Fibroblast of upper back skin (primary cell): ENCODE measurements at places on chromosomes 5 and 9.

DNA sequence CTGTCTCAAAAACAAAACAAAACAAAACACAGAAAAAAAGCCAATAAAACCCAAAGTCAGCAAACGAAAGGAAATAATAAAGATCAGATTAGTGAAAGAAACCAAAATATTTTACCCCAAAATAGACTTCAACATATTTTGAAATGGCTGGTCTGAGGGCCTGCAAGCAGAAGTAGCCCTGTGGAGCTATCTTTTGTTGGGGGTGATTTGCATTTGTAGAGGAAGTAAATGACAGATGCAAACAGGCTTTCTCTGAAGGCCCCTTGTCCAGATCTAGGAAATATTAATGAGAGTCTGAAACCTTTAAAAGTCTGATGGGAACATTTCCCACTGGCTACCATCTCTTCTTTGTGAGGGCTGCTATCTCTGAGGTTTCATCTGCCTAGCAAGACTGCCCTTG lies 74.0 kb downstream of the GCNT4 start:
- no peak for DNase-seq

- no peak for DNase-seq
Observed at GRCh38 chr5:140018920-140019644, 24.0 kb downstream of the NRG2 start.

GRCh38 chr9:121691890-121692289 lies 40.5 kb downstream of the DAB2IP start:
- no peak for DNase-seq

DNA sequence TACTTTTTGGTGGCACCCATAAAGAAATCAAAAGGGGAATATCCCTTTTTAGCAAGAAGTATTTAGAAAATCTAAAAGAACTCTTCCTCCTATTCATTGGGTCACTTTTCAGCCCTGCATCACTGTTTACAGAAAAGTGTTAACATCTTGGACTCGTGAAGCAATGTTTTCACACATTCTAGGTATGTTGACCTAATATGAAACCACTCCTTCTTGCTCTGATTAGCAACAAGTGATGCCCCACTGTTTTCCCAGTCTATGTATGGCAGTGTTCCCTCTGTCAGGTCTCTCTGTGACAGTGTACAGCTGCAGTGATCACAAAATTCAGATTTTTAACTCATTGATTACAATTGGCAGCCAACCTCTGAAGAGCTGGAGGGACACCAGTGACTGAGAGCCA lies 148.2 kb upstream of the SLC12A2 start:
- no peak for DNase-seq

- no peak for DNase-seq
Observed at GRCh38 chr5:17364987-17365810, 132.8 kb upstream of the TAF11L2 start.

- no peak for DNase-seq
Observed at GRCh38 chr9:111276431-111277128, 53.4 kb downstream of the OR2K2 start.

- DNase-seq = peak; percentile 90
Observed at GRCh38 chr5:42840269-42840668, 28.6 kb upstream of the SELENOP start.

- no peak for DNase-seq
Observed at GRCh38 chr9:101219030-101219429, 165.8 kb downstream of the BAAT start.

DNA sequence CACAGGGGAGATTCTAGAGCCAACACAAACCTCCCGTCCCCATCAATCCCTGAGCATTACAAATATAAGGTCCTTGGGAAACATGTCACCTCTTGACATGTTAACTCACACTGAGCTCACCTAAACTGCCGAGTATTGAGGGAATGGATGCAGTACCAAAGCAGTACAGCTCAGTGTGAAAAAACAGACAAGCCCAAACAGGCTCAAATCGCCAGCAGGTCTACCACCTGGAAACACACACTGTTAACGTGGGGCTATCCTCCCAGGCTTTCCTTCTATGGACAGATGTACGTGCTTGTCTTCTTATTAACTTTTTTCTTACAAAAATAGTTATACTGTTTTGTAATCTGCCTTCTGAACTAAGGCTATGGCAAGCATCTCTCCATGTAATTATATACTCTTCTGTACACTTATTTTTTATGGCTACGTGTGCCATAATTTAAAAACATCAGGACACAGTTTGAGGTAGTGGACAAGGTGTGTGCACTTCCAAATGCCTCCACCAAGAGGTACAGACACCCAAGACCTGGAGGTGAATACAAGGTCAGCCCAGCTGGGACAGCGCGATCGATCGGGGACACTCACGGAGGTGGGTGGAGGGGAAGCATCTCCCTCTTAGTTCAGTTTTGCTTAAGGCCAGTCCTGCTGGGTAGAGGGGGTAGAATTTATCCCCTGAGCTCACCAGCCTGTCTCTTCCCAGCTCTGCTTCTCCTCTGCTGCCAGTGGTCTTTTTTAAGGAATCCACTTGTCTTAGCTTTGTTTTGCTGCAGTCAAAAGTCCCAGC lies 76.5 kb downstream of the DAP start:
- no peak for DNase-seq

DNA sequence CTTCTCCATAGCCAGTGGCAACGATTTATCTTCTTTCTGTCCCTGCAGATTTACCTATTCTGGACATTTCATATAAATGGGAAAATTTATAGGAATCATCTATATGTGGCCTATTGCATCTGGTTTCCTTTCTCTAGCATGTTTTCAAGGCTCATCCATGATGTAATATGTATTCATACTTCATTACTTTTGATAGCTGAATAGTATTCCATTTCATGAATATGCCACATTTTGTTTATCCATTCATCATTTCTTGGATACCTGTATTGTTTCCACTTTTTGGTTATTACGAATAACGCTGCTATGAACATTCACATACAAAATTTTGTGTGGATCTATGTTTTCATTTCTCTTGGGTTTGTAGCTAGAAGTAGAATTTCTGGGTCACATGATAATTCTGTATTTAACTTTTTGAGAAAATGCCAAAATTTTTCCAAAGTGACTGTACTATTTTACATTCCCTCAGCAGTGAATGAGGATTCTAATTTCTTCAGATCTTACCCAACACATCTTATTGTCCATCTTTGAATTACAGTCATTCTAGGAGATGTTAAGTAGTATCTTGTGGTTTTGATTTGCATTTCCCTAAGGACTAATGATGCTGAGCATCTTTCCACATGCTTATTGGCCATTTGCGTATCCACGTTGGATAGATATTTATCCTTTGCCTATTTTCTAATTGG lies 3.6 kb downstream of the IARS1 start:
- peak; percentile 61 for DNase-seq

GRCh38 chr5:107464876-107465275 lies 205.9 kb downstream of the EFNA5 start:
- no peak for DNase-seq

- peak; percentile 8 for DNase-seq
Observed at GRCh38 chr5:147303251-147303650, 68.4 kb downstream of the STK32A start.

GRCh38 chr5:158521995-158522394 lies 577.7 kb downstream of the EBF1 start:
- DNase-seq = peak; percentile 82

DNA sequence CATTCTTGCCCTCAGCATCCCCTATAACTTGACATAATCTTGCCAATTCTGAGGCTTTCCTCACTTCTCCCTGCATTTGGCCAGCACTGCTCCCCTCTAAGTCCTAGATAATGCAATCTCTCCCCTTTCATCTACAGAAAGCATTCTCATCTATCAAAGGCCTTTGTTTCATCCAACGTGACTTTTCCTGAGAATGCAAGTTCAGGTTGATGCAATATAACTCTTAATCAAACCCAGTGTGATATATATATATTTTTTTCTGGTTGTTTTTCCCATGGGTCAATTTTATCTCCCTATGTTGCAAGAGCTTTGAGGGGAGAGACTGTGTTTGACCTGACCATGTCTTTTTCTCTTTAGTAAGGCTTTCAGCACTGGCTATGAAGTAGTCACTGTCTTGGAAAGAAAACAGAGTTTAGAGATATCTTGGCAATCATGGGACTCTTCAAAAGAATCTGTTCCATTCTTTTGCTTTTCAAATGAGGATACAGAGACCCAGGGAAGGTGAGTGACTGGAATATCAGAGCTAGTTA lies 268.6 kb downstream of the TRPM3 start:
- peak; percentile 23 for DNase-seq

DNA sequence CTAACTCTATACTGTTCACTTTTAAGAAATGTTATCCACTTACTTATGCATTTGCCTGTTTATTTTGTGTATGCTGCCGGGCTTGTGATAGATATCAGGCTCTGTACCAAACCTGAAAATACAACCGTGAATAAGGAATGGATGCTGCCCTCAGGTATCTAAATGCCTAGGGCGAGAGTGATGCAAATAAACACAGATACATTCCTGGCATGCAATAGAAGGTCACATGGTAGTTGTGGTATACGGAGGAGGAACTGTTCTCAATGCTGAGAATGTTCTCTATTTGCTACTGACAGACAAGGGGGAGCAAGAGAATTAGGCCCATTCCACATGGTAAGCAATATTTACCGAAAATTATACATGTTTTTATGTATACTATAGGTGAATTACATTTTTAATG lies 227.8 kb downstream of the ICE1 start:
- no peak for DNase-seq

DNA sequence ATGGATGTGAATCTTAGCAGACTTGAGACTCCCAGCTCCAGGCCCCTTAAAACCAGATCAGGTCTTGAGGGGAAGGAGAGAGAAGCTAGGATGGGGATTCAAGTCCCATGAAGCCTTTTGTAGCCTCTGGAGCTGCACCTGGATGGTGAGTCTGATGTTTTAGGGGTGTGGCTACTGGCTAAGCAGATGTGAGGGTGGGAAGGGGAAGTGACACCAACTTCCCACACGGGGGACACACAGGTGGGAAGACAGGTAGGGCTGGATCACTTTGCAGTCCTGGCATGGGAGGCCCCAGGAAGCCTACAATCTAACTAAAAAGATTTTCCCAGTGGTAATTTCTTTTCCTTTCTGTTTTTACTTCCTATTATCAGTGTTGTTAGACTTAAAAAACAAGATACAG lies 38.7 kb upstream of the UBAP2 start:
- DNase-seq = no peak

GRCh38 chr5:176574297-176574591 lies 25.1 kb downstream of the CDHR2 start:
- DNase-seq = no peak

DNA sequence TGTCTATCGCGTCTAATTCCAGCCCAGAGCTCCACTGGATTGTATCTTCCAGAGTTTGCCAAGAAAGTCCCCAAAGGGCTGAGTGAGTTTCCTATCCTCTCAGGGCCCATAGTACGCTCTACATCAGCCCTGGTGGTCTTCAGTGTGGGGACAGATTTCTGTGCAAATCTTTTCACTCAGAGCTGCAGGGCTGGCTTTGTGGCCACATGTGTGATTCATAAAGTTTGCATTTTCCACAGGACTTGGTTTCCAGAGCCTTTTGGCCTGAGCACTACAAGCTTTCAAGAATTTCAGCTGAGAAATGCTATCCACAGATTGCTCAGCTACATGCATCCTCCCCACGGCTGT lies 76.7 kb upstream of the CXCL14 start:
- peak; percentile 4 for DNase-seq

- no peak for DNase-seq
Observed at GRCh38 chr5:103373597-103374472, 115.3 kb downstream of the MACIR start.

- DNase-seq = no peak
Observed at GRCh38 chr5:158640593-158640980, 459.1 kb downstream of the EBF1 start.

- DNase-seq = no peak
Observed at GRCh38 chr5:133377736-133378135, 234.6 kb downstream of the FSTL4 start.

DNA sequence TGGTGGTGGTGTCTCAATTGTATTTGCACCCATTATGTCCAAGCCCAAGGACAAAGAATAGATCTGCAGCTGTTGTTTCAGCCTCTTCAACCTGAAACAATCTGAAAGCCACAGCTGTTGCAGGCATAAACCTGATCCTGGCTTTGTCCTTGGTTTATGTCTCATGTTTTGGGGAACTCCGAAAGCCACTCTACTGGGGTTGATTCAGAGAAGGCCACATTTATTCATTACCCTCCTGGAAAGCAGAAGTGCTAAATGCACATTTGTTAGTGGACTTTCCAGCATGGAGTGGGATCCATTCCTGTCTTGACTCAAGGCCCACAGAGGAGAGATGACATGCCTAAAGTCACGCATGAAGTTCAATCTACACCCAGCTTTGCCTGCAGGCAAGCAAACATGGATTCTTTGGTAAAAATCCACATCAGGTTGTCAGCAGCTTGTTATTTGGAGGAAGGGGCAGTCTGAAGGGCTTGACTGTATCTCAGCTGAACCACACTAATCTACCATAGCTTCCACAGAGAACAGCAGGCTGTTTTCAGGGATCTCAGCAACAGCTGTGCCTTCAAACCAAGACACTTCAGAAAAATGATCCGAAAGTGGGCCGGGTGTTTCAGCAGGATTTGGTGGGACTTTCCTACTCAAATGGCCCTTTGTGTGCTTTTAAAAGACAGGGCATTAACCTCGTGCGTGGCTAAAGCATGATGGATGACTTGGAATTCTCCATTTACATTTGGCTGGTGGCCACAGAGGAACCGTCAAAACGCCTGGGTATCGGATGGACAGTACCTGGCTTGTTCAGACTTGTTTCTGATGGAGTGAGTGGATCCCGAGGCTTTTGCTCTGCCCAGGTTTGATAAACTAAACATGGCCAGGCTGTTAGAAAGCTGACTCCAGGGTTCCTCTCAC lies 36.2 kb upstream of the ADAM19 start:
- no peak for DNase-seq

GRCh38 chr5:39113354-39113953 lies 39.3 kb upstream of the RICTOR start:
- no peak for DNase-seq

- DNase-seq = no peak
Observed at GRCh38 chr9:136675477-136676296, 11.6 kb downstream of the AGPAT2 start.

GRCh38 chr5:33867241-33867640 lies 24.5 kb downstream of the ADAMTS12 start:
- peak; percentile 77 for DNase-seq
